ENCODE measurements at places on chromosomes 6 and 20.
A peak's percentile ranks its signal among the peaks of the same experiment; 100 is the strongest.

GRCh38 chr6:53869964-53870363 is 75.2 kb downstream of the LRRC1 start:
- no peak for DNase-seq

DNA sequence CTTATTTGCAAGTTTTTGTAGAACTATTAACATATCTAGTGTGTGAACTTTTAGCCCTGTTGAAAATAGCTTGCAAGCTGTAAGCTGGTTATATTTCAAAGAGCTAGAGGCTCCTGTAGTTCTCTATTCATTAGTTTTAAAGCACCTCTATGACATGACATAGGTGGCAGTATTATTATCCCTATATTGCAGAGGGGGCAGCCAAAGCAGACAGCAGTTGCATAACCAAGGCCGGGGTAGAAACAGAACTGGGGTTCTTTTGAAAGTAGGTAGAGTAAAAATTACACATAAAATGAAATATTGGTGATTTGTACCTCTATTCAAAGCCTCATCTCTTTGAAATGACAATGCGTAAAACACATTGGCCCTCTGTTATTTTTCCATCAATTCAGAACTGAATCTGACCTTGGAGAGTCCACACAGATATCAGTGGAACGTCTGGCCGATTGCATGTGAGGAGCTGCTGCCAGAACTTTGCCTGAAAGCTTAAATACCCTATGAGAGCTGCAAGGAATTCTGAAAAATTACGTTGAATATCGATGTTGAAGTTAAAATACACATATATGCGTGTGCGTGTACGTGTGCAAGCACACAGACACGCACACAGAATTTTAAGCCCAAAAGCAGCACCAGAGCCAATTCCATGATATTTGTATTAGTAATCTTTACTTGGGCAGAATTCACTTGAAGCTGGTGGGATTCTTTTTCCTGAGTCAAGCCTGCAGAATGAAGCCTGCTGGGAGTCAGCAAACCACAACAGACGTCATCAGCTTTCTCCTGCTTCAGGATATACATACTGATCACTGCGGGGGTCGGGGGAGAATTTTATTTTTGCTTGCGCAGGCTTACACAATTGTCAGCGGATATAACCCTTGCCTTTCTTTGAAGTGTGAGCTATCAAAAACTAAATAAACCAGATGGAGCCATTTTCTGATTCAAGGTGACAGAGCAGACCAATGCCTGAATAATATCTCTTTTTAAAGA is 163.2 kb downstream of the PDE7B start:
- DNase-seq = no peak

GRCh38 chr6:158763434-158764182 is 55.6 kb downstream of the EZR start:
- DNase-seq = no peak

- no peak for DNase-seq
These were observed 154.1 kb downstream of the MTFR2 start for GRCh38 chr6:136095986-136096385.

GRCh38 chr6:6438286-6438685 is 117.8 kb upstream of the F13A1 start:
- DNase-seq = no peak

GRCh38 chr6:107259951-107260350 is 144.6 kb upstream of the BEND3 start:
- DNase-seq = no peak

DNA sequence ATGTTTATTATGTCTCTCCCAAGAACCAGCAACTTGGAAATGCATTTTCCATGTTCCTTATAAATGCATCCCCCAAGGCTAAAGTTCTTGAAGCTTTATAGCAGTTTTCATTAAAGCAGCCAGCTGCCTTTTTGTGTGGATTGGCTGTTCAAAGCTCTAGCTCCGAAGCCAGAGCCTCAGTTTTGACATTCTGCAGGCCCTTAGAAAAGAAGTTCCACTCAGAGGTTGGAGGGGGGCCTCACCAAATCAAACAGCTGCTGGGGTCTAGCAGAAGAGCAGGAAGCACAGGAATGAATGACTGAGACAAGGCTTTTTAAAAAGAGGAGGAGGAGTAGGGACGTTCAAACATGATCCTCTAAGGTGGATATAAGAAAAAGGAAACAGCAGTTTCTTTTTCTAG is 4.2 kb upstream of the POU3F2 start:
- no peak for DNase-seq

DNA sequence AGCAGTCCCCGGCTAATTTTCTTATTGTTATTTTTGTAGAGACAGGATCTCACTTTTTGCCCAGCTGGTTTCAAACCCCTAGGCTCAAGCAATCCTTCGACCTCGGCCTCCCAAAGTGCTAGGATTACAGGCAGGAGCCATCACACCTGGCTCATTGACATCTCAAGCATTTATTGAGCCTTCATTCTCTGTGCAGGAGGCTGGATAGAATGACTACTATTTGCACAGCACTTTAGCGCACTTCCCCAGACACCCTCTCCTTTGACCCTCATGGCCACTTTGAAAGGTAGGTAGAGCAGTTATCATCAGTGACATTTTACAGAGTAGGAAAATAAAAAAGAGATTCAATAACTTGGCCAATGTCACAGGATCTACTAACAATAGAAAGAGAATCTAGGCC is 124.0 kb upstream of the STXBP5 start:
- no peak for DNase-seq

GRCh38 chr6:157173776-157174175 is 149.5 kb downstream of the TMEM242 start:
- DNase-seq = no peak

GRCh38 chr20:1975291-1975690 is 18.6 kb downstream of the PDYN start:
- no peak for DNase-seq

DNA sequence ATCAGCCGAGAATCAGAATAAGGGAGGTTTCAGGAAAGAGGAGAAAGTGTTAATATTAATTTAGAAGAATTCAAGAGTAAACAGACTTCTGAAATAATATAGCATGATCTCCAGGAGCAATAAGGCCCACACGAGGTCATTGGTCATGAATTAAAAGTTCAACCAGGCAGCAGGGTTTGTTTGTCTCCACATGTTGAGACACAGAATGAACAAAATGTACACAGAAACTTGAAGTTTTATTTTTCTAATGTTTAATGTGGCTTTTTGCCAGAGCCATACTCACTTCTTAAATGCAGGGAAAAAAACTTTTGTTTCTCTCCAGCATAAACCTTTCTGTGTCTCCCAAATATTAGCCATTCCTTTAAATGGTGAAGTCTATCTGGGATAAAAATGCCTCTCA is 504.5 kb downstream of the HDGFL1 start:
- DNase-seq = no peak

DNA sequence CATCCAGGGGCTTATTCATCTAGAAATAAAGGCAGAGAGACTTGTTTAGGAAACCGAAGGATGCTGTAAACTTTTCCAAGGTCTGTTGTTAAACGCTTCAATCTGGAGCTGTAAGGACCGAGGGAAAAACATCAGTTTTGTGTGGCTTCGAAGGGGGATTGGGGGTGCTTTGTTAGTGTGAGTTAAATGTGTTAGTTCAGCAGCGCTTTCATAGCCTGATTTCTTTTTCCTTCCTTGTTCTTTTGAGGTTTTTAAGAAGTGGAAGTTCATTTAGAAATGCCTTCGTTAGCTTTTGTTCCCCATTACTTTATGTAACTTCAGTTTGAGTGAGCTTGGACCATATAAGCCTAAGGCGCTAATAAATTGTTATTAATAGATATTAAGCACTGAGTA is 1.5 kb downstream of the ANKS1A start:
- DNase-seq = no peak

- DNase-seq = no peak
These were observed 43.3 kb downstream of the SNX5 start for GRCh38 chr20:17925141-17925939.

- no peak for DNase-seq
These were observed 23.1 kb upstream of the ZMYND8 start for GRCh38 chr20:47379433-47380150.

GRCh38 chr6:70282919-70283461 is 19.9 kb downstream of the COL9A1 start:
- DNase-seq = no peak

GRCh38 chr20:50776122-50776817 is 18.6 kb upstream of the BCAS4 start:
- DNase-seq = no peak

GRCh38 chr6:19465760-19466159 is 371.4 kb upstream of the ID4 start:
- DNase-seq = no peak

DNA sequence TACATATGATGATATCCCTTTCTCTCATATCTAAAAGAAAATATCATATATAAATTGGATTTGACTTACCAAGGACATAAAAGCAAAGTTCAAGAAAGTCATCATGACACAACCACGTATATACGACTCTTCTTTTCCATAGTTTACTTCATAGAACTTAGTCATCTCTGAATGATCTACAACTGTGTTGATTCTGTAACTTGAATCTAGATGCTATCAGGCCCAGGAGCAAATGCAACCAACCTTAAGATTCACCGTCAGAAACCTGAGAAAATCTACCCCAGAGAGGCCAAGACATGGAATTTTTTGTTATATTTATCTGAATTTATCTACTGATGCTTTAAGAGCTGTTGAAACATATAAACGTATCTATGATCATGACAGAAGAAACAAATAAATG is 165.6 kb downstream of the PDE10A start:
- no peak for DNase-seq

GRCh38 chr6:161443848-161444247 is 170.0 kb upstream of the AGPAT4 start:
- DNase-seq = no peak

DNA sequence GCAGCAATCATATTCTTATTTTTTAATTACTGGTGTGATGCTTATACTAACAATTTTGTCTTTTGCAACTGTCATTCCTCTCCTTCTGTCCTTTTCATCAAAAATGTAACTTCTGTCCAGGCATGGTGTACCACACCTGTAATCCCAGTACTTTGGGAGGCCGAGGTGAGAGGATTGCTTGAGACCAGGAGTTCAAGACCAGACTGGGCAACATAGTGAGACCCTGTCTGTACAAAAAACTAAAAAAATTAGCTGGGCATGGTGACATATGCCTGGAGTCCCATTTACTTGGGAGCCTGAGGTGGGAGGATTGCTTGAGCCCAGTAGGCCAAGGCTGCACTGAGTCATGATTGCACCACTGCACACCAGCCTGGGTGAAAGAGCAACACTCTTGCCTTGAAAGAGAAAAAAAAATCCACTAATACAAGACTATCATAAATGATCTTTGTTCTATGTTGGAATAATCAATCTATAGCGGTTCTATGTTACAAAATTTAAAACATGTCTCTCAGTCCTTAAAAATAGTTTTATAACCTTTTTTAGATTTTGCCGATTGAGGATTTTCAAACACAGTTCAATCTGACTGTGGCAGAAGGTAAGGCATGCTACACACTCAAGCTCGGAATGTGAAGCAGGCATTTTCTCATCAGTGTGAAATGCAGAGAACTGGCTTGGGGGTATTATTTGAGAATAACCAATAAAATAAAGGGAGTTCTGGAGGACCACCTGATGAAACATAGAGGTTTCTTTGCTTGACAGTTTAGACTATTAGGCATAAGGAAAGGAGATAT is 70.4 kb downstream of the ENPP1 start:
- DNase-seq = no peak

DNA sequence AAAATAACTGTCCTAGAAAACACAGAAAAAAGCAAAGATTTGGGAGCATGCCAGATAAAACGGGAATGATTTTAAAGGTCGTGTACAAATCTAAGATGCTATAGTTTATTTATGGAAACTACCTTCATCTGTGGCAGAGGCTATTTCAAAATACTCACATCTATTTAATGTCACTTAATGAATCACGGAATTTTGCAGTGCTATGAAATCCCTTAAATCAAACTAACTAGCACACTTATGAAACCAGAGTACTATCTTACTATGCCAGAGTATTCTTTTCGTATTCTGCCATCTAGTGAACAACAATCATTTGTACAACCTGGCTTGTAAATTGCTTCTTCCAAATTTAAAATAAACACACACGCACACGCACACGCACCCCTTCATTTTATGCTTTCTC is 77.9 kb upstream of the BMP5 start:
- DNase-seq = no peak

DNA sequence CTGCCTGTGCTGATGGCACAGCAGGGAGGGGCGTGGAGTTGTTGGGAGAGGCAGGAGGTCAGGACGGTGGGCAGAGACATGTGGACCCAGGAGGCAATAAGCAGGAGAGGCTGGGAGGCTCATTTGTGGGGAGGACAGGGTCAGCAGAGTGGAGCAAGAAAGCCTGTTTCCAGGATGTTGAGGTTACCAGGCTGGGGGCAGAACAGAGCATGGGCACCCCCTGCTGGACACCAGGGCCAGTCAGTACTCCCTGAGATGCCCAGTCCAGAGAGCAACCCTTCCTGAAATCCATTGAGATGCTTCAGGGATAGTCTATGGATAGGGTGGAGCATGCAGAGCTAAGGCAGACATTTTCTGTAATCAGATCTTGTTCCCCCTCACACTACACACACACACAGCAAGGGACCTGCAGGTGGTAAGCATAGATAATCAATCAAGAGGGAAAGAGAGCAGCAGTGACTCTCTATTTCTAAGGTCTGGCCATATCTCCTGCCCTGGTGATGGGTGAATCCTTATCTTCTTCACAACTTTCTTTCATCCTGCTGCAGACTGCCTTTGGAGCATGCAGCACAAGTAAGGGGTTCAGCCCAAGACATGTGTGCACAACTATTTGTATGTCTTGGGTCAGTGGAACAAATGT is 41.7 kb downstream of the MOCS1 start:
- peak; percentile 20 for DNase-seq

GRCh38 chr6:52190409-52190808 is 4.2 kb downstream of the IL17A start:
- DNase-seq = no peak

- no peak for DNase-seq
These were observed 520.0 kb upstream of the IRAK1BP1 start for GRCh38 chr6:78347191-78347916.

GRCh38 chr6:99709062-99709461 is 102.4 kb downstream of the PRDM13 start:
- no peak for DNase-seq

DNA sequence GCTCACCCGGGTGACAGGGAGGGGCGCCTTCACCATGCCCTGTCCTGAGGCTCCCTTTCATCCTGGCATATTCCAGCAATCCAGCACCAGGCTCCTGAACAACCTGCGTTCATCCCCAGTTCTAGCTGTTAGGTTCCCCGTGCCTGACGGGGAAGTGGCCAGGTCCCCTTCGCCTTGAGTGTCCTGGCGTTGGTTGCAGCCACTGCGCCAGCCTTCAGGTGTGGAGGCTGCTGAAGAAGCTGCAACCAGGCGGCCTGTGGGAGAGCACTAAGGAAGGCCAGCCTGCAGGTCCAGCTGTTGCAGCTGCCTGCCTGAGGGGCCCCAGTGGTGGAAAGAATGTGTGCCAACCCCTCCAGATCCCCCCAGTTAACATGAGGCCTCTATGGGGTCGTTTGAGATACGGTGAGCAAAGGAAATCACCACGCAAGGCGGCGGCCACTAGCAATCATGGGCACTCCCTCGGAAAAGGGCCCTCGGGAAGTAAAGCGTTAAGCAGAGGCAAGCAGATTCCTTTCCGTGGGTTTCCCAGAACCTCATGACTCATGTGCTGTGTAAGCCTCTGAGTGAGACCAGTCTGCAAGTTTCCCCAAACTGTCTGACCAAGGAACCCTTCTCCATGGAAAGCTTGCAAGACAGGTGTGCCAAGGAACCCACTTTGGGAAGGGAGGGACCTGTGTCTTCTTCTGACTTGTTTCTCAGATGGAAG is 320.8 kb downstream of the TAF4 start:
- DNase-seq = no peak

GRCh38 chr6:107304421-107305025 is 154.8 kb downstream of the PDSS2 start:
- DNase-seq = peak; percentile 40
